Suppressor macrophage treated with lipopolysaccharide for 1 hour (primary cell): ENCODE measurements at places on chromosomes 4 and X.

DNA sequence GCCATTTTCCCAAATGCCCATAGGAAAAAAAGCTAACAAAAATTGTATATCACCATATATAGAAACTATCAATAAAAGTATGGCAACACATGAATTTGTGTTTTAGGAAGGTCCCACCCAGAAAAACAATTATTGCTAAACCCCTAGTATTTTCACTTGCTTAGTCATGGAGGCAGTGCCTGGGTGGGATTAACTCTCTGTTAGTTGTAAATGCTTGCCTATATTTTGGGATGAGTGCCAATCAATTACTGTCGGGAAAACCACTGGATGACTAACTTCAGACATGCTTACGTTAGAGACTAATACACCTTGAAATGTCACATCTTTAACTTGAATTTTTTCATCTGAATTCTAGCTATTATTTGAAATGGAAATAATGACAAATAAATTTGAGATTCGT is 33.9 kb downstream of the TMPRSS11A start:
- no peak for DNase-seq

DNA sequence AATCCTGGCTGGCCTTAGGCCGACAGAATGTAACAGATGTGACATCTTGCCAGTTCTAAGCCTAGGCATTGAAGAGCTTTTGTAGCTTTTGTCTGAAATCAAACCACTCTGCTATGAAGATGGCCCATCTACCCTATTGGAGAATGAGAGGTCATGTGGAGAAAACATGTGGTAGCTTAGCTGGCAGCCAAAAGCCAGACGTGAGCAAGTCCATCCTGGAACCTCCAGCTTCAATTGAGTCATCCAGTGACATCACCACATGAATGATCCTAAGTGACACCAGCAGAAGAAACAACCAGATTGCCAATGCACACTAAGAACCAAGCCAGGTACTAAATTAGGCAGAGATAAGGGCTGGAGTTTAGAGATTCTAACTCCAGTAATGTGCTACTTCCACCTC is 154.8 kb upstream of the ZFP42 start:
- no peak for DNase-seq

- DNase-seq, result no peak
Measured at GRCh38 chr4:24748023-24748422, 47.4 kb upstream of the SOD3 start.

- DNase-seq, result peak; percentile 58
Measured at GRCh38 chr4:16199093-16199492, 27.2 kb downstream of the TAPT1 start.

DNA sequence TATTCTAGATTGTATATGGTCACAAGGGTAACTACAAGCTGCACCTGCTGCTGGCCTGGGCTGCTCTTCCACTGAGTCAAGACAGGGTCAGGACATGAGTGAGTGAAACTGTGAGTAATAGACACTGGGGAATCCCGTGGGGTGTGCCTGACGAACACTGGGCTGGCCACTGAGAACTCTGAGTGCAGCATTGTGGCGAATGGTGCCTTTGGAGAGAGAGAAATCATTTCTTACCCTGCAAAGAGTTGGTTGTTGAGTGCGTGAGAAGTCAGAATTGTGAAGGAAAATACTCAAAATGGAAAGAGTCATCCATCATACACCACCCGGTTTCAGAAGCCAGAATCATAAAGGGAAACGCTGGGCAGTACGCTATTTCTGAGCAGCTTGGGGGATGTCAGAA is 43.1 kb upstream of the LSM6 start:
- DNase-seq, result peak; percentile 52

DNA sequence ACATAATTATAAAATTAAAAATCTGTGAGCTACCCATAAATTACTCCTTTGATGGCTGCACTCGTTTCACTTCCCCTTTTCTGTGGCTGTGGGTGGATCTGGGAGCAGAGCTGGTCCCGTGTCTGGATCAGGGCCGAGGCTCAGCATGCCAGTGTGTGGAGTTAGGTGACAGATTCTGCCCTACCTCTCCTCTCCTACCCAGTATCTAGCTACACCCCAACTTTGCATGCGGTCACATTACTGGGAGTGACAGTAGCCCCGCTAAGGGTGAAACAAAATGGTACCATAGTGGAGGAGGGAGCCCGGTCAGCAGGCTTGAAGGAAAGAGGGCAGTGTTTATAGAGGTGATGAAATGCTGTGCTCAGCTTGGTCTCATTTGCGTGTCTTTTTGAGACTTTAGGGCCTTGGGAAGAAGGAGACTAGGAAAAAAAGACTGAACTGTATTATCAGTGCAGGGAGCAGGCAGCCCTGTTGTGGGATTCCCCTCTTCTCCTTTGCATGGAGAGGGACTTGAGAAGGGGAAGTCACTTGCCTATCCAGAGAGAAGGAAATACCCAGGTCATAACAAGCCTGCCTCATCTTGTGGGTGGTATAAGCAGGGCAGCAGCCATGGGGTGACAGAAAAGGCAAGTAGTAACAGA is 48.4 kb downstream of the ARHGAP10 start:
- peak; percentile 89 for DNase-seq

GRCh38 chr4:79603681-79604080 is 195.7 kb upstream of the GK2 start:
- peak; percentile 55 for DNase-seq

- DNase-seq, result peak; percentile 70
Measured at GRCh38 chr4:157983300-157983699, 189.5 kb downstream of the GASK1B start.

DNA sequence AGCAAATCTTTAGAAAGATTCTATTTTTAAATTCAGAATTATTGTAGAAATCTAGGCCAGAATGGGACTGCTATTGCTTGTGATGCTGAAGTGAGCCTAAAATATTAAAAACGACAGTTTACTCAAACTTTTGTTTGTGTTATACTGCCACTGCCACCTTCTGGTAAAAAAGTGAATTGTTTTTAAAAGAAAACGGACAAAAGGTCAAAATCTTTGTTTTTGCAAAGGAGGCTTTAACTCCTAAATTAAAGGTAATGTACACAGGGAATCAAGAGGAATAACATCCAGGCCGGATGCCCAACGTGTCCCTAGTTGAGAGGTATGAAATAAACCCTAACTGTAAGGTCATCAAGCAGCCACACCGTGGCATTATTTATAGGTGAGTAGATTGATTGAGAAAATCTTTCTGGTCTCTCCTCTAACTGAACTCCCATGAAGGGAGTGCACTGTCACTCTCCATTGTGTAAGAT is 338.3 kb upstream of the GALNT7 start:
- DNase-seq, result peak; percentile 53
